ENCODE measurements at places on chromosomes 1 and 21.

DNA sequence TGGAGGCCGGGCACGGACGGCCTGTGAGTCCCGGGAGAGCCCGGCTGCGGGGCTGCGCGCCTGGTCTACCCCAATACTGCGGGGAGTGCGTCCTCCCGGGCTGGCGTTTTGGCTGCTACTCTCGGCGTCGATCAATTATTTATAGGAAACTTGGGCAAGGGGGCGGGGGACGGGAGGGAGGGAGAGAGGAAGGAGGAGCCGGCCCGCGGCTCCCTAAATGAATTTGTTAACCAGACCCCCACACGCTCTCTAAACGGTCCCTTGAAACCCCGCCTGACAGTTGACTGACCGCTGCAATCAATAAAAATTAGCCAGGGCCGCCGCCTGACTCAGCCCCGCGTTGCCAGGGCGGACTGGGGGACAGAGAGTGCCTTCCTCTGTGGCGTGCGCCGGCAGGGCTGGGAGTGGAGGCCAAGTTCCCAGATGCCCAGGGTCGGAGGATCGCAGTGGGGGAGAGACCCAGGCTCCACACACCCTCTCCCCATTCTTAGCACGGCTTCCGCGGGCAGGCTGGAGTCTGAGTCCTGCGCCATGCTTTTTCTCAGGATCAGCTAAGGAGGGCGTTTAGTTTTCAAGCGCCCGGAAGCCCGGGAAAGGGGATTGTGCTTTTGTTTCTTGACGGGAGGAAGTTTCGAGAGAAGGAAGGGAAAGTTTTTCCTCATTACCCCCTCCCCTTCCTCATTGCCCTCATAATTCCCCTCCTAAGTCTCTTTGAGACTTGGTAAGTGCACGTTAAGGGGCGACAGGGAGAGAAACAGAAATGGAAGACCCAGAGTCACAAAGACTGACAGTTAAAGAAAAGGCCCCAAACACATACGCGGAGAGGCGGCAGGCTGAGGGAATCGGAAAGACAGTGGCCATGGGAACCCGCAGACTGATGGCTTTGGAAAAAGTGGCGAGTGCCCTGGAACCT lies 6.2 kb downstream of the PAX7 start:
- DNase-seq: no peak

DNA sequence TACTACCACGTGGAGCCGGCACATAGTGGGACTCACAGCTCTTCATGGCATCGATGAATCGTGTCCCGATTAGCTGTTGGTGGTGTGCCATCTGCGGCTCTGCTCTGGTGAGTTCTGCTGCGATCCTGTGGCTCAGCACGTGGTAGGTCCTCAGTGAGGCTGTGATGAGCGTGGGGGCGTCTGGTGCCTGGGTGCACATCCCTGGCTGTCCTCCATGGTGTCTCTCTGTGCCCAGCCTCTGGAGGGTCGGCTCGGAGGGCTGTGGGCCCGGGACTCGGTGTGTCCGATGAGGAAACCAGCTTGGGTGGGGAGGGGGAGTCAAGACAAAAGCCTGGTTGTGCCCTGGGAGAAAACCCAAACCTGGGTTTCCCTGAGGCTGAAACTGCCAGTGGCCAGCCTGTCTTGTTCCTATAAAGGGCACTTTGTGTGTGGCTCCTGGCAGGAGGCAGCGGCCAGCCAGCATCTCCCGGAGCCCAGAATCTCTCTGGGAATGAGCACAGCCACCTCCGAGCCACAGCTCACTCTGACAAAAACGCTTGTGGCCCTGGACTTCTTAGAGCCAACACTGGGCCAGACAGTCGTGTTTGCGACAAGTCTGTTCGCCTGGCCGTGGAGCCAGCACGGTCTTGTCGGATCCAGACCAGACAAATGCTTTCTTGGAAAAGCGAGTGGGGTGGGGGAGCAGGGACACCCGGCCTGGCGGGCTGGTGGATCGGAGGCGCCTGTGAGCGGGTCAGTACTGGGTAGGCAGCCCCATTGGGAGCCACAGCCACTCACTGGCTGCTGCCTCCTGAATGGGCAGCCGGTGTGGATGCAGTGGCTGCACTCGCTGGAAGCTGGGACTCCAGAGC lies 31.8 kb downstream of the SPSB1 start:
- no peak for DNase-seq

DNA sequence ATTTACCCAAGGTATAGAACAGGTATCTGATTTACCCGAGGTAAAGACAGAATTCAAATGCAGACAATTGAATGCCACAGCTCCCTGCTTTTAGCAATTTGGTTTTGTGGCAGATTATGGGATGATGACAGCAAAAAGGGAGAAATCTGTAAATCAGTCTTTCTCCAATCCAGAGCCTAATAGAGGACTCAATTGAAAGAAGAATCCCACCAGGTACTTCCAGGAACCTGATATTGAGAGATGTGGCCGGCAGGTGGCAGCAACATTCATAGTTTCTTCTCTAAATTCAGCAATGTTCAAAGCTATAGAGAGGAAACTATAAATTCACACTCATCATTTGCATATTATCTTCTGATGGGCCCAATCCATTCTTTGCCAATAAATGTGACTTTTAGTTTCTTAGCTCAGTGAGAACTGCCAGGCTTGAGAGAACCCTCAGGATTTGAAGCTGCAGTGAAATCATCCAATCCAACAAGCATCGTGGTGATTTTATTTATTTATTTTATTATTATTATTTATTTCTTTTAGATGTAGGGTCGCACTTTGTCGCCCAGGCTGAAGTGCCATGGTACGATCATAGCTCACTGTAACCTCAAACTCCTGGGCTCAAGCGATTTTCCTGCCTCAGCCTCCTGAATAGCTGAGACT lies 9.8 kb upstream of the PHACTR4 start:
- DNase-seq: no peak

- DNase-seq: no peak
These were observed 44.7 kb downstream of the KCNC4 start for GRCh38 chr1:110254604-110255391.

DNA sequence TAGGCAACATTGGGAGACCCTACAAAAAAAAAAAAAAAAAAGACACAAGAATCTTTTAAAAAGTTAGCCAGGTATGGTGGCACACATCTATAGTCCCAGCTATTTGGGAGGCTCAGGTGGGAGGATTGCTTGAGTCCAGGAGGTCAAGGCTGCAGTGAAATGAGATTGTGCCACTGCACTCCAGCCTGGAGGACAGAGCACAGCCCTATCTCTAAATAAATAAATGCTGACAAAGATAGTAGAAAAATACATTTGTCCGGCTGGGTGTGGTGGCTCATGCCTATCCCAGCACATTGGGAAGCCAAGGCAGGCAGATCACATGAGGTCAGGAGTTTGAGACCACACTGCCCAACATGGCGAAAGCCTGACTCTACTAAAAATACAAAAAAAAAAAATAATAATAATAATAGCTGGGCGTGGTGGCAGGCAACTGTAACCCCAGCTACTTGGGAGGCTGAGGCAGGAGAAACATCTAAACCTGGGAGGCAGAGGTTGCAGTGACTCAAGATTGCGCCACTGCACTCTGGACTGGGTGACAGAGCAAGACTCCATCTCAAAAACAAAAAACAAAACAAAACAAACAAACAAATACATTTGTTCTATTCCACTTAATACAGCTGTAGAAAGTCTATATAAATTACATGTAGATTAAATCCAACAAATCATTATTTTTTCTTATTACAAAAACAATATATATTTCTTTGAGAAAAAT lies 48.5 kb downstream of the PHACTR4 start:
- no peak for DNase-seq

DNA sequence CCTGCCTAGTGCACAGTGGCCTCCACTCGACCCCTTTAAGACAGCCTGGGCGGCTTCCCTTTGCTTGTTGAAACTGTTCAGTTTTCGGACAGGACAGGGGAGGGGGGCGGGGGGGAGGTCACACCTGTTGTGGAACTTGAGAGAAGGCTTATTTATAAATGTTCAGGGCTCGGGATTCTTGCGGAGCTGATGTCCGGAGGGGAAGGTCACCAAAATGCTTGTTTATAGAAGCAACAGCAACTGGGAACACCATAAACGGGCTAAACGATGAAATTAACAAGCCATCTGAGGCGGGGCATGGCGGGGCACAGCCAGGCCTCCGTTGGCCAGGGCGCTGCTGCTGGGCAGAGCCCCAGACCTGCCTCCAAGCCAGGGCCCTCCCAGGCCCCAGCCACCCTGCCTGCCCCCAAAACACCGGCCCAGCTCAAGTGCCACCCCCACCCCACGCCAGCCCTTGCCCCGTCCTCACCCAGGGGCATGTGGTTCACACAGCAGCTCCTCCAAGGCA lies 59.8 kb upstream of the CASZ1 start:
- DNase-seq: no peak

- no peak for DNase-seq
These were observed 3.0 kb downstream of the MORC3 start for GRCh38 chr21:36323032-36323431.

GRCh38 chr1:203590603-203591002 lies 36.0 kb upstream of the ATP2B4 start:
- DNase-seq: no peak

DNA sequence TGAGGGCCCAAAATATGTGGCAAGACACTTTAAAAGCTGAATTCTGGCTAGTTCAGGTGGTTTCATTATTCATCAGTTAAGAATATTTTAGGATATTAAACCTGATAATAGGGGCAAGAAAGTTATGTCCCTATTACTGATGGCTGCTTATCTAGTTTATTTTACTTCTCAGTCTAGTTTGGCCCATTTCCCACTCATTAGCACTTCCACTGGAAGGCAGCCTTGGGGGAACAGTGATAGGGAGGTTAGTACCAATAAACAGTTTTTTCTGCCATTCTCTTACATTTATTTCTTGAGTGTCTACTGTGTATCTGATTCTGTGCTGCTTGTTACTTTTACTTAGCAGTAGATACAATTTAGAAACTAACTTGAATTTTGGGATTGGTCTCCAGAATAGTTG lies 9.0 kb downstream of the PPP1R12B start:
- DNase-seq: no peak

DNA sequence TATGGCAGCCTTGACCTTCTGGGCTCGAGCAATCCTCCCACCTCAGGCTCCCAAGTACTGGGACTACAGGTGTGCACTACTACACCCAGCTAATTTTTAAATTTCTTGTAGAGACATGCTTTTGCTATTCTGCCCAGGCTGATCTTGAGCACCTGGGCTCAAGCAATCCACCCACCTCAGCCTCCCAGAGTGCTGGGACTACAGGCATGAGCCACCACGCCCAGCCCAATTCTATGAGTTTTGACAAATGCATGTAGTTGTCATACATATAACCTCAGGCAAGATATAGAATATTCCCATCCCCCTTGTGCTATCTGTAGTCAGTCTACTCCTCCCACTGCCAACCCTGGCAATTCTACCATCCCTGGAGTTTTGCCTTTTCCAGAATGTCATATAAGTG lies 38.7 kb upstream of the TTC22 start:
- no peak for DNase-seq

- no peak for DNase-seq
These were observed 4.8 kb downstream of the RBM34 start for GRCh38 chr1:235156265-235156664.

DNA sequence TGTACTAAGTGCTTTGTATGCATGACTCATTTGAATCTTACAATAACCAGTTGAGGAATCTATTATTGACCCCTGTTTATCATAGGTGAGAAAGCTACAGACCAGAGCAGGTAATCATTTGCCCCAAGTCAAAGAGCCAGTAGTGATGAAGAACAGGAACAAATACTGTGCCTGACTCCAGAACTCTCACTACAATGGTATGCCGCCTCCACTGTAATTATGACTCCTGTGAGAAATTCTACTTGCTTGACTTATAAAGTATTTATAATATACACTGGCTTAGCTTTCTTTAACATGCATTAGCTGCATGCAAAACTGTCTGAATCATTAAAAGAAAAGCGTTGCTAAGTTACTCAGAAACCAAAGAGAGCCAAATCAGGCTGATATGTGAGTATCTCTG lies 92.6 kb downstream of the ZNF281 start:
- DNase-seq: no peak

- DNase-seq: no peak
These were observed 404.0 kb upstream of the VAMP3 start for GRCh38 chr1:7366955-7367665.

GRCh38 chr1:55720261-55720660 lies 505.1 kb upstream of the USP24 start:
- no peak for DNase-seq

DNA sequence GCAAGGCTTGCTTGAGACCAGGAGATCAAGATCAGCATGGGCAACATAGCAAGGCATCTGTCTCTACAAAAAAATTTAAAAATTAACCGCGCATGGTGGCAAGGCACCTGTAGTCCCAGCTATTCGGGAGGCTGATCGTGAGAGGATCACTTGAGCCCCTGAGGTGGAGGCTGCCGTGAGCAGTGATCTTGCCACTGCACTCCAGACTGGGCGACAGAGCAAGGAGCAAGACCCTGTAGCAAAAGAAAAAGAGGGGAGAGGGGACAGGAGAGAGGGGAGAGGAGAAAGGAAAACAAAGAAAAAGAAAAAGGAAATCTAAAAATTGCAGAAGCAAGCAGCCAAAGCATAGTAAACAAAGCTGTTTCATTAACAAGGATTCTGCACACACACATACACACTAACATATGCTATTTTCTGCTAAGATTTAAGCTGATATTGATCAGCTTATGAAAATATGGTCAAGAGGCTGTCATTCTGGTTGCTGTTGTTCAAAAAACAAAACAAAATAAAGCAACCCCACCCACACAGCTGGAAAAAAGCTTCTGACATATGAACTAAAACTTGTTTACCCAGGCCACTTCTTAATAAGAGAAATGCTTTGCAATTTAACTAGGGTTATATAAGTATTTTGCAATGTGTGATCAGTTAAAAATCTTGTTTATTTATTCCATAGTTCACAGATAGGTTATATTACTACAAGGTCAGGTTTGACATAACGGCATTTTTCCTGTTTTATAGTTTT lies 1.8 kb downstream of the ARNT start:
- no peak for DNase-seq

DNA sequence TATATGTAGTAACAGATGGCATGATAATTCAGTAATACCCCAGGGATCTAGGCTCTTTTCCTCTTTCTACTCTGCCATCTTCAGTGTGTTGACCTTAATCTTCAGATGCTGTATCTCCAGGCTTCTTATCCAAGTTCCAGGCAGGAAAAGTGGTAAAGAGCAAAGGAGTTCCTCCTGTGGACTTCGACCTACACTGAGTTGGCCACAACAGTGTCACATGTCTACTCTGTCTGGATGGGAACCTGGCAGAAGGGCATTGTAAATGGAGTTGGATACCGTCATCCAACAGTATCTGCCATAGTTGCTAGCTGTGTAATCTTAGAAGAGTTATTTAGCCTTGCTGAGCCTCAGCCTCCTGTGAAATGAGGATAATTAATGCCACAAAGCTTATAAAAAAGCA lies 21.9 kb downstream of the IL23R start:
- no peak for DNase-seq

GRCh38 chr1:3365523-3366125 lies 88.8 kb upstream of the ARHGEF16 start:
- DNase-seq: no peak

- DNase-seq: no peak
These were observed 15.1 kb upstream of the PODN start for GRCh38 chr1:53046930-53047329.

- DNase-seq: no peak
These were observed 87.3 kb upstream of the SLFNL1 start for GRCh38 chr1:41108696-41109275.

DNA sequence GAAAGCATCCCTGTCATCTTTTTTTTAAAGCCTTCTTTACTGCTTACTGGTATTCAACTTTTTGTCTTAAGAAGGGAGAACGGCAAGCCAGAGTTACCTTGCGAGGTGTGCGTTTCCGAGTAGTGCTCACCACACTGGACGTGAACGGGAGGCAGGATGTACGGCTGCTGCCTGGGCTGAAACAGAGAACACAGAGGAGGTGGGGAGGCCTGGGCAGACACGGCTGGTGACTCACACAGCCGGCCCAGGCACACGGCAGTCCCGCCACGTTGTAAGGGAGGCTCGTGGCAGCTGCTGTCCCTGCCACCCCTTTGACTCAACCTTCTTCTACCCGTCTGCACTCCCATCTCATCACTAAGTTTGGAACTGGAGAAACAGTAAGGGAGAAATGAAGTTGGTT lies 105.8 kb downstream of the SMYD2 start:
- DNase-seq: no peak
